T-cell (primary cell): ENCODE measurements at places on chromosomes 11 and 22. TPM values are rescaled to one million over a fixed set of nuclear protein-coding genes. Genes with fewer than 3 reads are reported as not detected.

KLHL35 gene
- total RNA-seq = 1.7 TPM

SUSD2 gene
- 1.6 TPM for total RNA-seq

ARFIP2 gene
- 50.0 TPM for total RNA-seq

P4HA3 gene
- total RNA-seq = not detected

UBE4A gene
- 44.0 TPM for total RNA-seq

KRTAP5-7 gene
- total RNA-seq = not detected

TCN2 gene
- total RNA-seq = 0.55 TPM
